Amygdala (tissue), 56 donors: ENCODE measurements at places on chromosomes 6 and 20.
A peak's percentile ranks its signal among the peaks of the same experiment; 100 is the strongest.

GRCh38 chr20:11394145-11394833 lies 523.4 kb upstream of the BTBD3 start:
- DNase-seq = no peak

- no peak for DNase-seq
Observed at GRCh38 chr6:10957414-10957886, 70.6 kb downstream of the SYCP2L start.

DNA sequence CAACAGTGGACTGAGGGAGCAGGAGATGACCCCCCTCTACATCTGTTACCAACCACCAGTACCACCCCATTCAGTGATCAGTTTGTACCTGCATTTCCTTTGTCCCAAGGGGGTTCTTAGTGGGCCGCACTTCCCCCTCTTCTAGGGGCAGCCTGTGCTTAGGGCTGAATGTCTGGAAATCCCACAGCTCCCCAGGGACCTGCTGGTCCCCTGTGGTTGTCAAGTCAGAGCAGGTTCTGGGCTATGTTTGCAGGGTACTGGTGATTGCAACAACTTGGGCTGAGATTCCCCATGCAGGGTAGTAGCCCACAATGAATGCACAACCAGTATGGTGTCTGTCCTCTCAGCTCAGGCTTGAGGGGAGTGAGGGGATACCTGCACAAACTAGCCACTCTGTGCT lies 39.7 kb upstream of the COL10A1 start:
- DNase-seq = no peak

- no peak for DNase-seq
Observed at GRCh38 chr6:119294984-119295383, 54.6 kb downstream of the MAN1A1 start.

DNA sequence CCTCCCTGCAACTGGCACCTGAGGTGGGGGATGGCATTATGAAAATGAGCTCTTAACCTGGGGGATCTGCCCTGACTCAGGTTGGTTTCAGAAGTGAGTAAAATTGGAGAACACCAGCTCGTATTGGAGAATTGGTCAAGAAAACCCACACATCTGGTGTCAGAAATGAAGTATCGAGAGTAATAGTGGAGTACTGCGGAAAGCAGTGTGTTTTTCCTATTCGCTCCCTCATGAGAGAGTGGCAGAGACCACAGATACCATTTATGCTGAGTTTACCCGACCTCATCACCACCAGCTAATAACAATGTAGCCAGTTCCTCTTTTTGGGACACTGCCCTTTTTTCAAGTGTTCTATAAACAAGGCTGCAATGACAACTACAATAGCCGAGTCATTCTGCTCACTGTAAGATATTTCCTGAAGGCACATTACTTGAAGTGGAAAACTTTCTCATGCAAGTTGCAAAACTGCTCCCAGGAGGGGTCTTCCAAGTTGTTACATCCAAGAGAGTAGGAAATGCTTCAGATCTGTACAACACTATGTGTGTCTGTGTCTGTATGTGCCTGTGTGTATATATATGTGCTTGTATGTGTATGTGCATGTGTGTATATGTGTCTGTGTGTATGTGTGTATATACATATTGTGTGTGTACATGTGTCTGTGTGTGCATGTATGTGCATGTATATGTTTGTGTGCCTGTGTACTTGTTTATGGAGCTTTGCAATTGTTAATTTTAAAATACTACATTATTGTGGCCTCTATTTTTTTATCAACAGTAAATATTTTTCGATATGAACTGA lies 106.0 kb upstream of the CST7 start:
- DNase-seq = no peak

DNA sequence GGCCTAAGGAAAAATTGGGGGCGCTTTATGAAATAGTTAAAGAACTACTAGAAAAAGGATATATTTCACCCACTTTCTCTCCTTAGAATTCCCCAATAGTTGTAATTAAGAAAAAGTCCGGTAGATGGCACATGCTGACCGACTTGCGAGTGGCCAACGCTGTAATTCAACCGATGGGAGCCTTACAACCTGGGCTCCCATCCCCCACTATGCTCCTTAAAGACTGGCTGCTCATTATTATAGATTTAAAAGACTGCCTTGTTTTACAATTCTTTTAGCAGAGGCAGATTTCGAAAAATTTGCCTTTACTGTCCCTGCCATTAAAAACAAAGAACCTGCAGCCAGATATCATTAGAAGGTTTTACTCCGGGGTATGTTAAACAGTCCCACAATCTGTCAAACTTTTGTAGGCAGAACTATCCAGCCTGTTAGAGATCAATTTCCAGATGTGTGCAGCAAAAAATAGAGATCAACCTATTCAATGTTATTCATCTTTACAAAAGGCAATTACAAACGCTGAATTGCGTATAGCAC lies 58.5 kb upstream of the PRSS16 start:
- peak; percentile 45 for DNase-seq

DNA sequence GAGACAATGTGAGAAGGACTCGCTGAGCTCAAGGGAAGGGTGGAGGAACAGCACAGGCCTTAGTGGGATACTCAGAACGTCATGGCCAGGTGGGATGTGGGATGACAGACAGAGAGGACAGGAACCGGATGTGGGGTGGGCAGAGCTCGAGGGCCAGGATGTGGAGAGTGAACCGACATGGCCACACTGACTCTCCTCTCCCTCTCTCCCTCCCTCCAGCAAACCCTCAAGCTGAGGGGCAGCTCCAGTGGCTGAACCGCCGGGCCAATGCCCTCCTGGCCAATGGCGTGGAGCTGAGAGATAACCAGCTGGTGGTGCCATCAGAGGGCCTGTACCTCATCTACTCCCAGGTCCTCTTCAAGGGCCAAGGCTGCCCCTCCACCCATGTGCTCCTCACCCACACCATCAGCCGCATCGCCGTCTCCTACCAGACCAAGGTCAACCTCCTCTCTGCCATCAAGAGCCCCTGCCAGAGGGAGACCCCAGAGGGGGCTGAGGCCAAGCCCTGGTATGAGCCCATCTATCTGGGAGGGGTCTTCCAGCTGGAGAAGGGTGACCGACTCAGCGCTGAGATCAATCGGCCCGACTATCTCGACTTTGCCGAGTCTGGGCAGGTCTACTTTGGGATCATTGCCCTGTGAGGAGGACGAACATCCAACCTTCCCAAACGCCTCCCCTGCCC lies 1.7 kb downstream of the TNF start:
- DNase-seq = no peak

DNA sequence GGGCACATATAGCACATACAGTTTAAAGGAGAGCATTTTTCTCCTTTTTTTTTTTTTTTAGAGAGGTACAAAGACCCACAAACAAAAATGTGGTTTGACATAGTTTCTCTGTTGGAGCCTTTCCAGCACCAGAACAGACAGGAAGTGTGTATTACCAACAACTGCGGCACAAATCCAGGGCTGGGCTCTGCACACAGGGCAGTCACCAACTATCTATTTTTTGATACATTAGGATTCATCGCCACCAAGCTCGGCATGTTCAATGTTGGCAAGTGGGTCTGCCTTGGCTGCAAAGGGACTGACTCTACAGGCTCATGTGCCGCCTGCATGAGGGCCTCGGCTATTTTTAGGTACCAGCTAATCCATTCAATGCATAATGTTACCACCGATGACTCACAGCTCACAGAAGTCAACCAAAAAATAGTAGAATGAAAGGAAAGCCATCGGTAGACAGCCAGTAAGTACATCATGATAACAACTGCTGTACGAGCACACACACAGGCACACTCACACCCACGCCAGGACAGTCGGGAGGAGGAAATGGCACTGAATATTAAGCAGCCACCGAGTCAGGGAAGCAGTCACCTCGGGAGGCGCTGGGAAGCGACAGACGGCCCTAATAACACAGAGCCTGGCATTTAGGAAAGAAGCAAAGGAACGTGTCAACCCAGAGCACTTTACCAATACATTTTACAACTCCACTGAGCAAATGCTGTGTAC lies 81.6 kb downstream of the GMPR start:
- DNase-seq = no peak

DNA sequence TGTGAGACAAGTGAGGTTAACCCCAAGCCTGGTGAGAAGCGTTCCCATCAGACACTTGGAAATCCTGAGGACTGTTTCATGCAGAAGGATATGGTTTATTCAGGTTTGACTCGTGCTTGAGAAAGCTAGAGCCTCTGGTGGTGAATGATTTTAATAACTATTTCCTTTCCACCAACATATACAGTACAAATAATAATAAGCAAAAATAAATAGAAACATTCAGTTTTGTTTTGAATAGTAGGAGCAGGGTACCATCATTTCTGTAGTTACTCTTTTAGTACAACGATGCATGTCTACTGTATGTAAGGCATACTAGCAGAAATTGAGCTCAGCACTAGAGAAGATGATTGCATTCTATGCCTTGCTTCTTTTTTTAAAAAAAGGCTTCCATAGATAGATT lies 33.5 kb downstream of the PLG start:
- DNase-seq = no peak

- DNase-seq = no peak
Observed at GRCh38 chr20:18403269-18403668, 63.6 kb downstream of the DZANK1 start.

GRCh38 chr20:48933017-48933766 lies 11.7 kb downstream of the ARFGEF2 start:
- no peak for DNase-seq

- no peak for DNase-seq
Observed at GRCh38 chr6:4714961-4715501, 61.2 kb upstream of the CDYL start.

DNA sequence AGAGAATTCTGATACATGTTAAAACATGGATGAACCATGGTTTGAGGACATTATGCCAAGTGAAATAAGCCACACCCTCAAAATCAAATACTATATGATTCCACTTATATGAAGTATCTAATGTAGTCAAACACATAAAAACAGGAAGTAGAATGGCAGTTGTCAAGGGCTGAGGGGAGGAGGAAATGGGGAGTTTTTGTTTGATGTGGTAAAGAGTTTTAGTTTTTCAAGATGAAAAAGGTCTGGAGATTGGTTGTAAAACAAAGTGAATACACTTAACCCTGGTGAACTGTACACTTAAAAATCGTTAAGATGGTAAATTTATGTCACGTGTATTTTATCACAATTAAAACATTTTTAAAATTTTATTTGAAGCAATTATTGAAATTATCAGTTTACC lies 127.4 kb upstream of the GRIK2 start:
- DNase-seq = no peak

DNA sequence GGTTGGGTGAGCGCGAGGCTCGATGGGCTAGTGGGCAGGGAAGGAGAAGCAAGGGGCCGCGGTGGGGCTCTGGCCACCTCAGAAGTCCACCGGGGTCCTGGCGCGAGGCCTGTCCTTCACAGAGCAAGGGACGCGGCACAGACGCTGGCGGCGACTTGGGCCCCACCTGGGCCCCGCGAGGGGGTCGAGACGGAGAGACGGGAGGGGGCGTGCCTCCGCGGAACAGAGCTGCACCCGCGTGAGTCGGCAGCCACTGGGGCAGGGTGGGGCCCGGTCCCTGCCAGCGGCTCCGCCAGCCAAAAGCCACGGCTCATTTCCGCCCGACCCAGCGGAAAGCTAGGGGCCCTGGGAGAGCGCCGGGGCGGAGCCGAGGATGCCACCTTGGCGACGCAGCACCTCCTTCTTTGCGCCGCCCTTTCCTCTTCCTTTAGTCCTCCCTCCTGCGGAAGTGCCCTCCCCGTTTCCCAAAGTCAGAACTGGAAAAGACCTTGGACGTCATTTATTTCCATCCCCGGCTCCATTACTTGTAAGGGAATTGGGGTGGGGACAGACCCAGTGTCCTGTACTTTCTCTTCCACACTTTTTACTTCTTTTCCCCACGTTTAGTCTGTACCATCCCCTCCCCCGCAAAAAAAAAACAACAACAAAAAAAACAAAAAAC lies at the start of gene CUL7:
TSS of gene CUL7 (minus strand) at position 307 of the 661 bp plus-strand sequence. CDS start 1,063 bp downstream, outside the sequence.
- DNase-seq = peak; percentile 83

- no peak for DNase-seq
Observed at GRCh38 chr20:46312075-46312944, 4.0 kb upstream of the CDH22 start.

- no peak for DNase-seq
Observed at GRCh38 chr6:149168968-149169367, 148.5 kb upstream of the TAB2 start.

DNA sequence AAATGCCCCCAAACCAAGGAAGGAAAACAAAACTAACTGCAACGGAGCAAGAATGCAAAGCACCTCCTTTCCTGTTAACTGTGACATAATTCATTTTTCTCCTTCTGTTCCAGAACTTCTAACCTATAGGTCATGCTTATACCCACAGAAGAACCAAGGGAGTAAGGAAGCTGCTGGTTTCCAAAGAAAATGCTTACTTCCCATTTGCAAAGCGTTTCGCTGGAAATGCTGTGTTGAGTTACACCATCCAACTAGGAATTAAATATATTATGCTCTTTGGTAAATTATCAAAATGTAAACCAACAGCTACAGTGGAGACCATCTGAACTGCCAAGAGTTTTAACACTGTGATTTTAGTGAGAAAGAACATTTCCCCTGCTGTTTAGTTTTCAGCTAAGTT lies 42.9 kb downstream of the ATXN1 start:
- DNase-seq = no peak

GRCh38 chr20:62143081-62143956 lies at the start of the genes PSMA7 and SS18L1:
TSS of gene PSMA7 (minus strand) at chr20:62143394. CDS start at chr20:62143303, 91 bp downstream.
TSS of gene SS18L1 (plus strand) at chr20:62143769. CDS start at chr20:62143821, 52 bp downstream.
- DNase-seq = peak; percentile 58

- no peak for DNase-seq
Observed at GRCh38 chr6:1630771-1631217, 21.1 kb downstream of the FOXC1 start.

- DNase-seq = no peak
Observed at GRCh38 chr20:58471193-58472164, 43.7 kb downstream of the APCDD1L start.

DNA sequence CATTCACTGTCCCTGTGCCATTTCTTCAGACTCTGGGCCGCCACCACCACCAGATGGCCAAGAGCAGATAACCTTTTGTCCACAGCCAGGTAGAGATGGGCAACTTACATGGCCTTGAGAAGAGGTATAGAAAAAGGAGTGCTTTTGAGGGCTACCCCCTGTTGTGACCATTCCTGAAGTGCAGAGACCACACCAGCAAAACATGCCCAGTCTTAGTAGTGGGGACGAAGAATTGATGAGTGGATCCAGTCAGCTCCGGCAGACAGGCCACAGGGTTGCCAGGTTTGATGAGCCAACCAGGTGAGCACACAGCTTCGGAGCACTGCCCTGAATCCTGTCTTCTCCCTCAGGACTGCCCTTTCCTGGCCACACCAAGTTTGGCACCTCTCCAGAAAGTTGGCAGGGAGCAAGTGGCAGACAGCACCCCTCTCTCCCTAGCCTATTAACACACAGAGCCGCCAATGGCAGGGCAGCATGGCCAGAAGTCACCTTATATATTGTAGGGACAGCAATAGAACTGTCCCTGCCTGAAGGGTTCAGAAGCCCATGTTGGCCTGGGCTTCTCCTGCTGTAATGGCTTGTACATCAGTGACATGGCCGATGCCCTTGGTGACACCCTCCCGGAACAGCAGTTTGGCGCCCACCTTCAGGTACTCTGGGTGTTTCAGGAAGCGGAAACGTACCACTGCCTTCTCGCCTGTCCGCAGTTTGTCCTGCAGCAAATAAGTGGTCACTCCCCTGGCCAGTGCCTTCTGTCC lies 7.8 kb downstream of the GTPBP2 start:
- DNase-seq = no peak

- DNase-seq = no peak
Observed at GRCh38 chr20:49896204-49896603, 19.1 kb downstream of the SPATA2 start.

- no peak for DNase-seq
Observed at GRCh38 chr6:111993342-111993741, 60.6 kb upstream of the CCN6 start.
